ENCODE measurements at places on chromosomes 7 and 10.

DNA sequence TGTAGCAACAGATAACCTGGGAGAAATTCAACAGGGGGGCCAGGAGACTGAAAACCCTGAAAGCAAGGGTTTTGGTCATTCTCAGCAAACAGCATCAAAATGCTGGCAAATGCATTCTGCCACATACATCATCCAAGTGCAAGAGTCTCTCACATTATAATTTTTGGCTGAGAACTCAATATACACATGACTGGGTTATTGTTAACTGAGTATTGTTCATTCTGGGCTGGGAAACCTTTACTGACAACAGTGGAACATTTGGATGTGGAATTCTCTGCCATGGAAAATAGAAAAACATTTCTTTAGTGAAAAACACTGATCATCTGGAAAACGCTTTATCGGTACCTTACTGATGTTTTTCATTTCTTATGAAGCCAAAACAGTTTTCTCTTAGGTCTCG lies 73.1 kb upstream of the MET start:
- no peak for DNase-seq

- no peak for DNase-seq
Measured at GRCh38 chr7:95874541-95875265, 102.3 kb downstream of the DYNC1I1 start.

GRCh38 chr7:14698239-14698638 lies 204.3 kb downstream of the DGKB start:
- no peak for DNase-seq

DNA sequence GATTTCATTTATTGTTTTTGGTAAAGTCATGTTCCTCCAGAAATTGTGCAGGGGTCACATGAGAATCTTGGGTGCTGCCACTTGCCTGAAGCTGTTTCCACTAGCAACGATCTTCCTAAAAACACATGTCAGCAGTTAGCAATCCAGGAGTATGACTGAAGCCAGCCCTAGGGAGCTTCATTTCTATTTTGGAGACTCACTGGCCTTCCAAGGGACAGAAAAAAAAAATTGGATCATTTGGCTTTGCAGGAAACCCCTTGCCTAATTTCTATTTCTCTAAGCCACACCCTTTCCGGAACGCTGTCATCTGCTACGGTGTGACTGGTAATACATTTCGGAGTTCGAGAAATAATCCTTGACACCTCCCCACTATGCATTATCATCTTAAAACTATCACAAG lies 204.7 kb downstream of the TAX1BP1 start:
- DNase-seq, result no peak

- DNase-seq, result no peak
Measured at GRCh38 chr7:157011333-157012112, 1.1 kb upstream of the MNX1 start.

GRCh38 chr10:113754768-113755167 lies 3.3 kb downstream of the PLEKHS1 start:
- DNase-seq, result no peak
